ENCODE measurements at places on chromosomes 3 and 15. TPM values are rescaled to one million over a fixed set of nuclear protein-coding genes. Genes with fewer than 3 reads are reported as not detected.

BNC1 gene
- total RNA-seq, result 12.8 TPM

FAH gene
- total RNA-seq, result 11.7 TPM

PARP14 gene
- total RNA-seq, result 69.0 TPM

OGG1 gene
- 23.7 TPM for total RNA-seq

GOLGA8J gene
- total RNA-seq, result not detected

LMAN1L gene
- total RNA-seq, result under 0.01 TPM

CFAP44 gene
- 6.0 TPM for total RNA-seq

PLA2G4E gene
- not detected for total RNA-seq

ZNF280D gene
- 57.0 TPM for total RNA-seq

SEMA7A gene
- total RNA-seq, result 0.53 TPM

NGLY1 gene
- total RNA-seq, result 43.1 TPM

LHFPL4 gene
- total RNA-seq, result not detected

CPB1 gene
- total RNA-seq, result not detected

NME9 gene
- not detected for total RNA-seq

DPPA2 gene
- not detected for total RNA-seq

OSBPL10 gene
- total RNA-seq, result 54.9 TPM

CDCP1 gene
- 14.1 TPM for total RNA-seq

ARHGAP11A gene
- total RNA-seq, result 52.9 TPM

NANOGP8 gene
- not detected for total RNA-seq

IL17RE gene
- 0.29 TPM for total RNA-seq

PAK6 gene
- total RNA-seq, result not detected

GALNT15 gene
- total RNA-seq, result 5.7 TPM

TLR9 gene
- total RNA-seq, result under 0.01 TPM

PML gene
- 65.4 TPM for total RNA-seq

CCDC191 gene
- total RNA-seq, result 2.1 TPM

USP50 gene
- 0.14 TPM for total RNA-seq

FBXO40 gene
- not detected for total RNA-seq

DZIP1L gene
- 13.8 TPM for total RNA-seq

ARHGEF3 gene
- total RNA-seq, result 20.2 TPM

GOLGA6B gene
- not detected for total RNA-seq

MGLL gene
- total RNA-seq, result 66.0 TPM

PARP15 gene
- total RNA-seq, result 0.57 TPM

CPEB1 gene
- not detected for total RNA-seq

PLXNB1 gene
- total RNA-seq, result 26.7 TPM

RHOV gene
- total RNA-seq, result not detected

C3orf70 gene
- 2.9 TPM for total RNA-seq

TNFAIP8L3 gene
- 60.8 TPM for total RNA-seq

SNRPN gene
- 91.8 TPM for total RNA-seq

LRRC2 gene
- 0.14 TPM for total RNA-seq

LXN gene
- 99.8 TPM for total RNA-seq

SEMA3G gene
- 9.8 TPM for total RNA-seq

A4GNT gene
- not detected for total RNA-seq

GLDN gene
- total RNA-seq, result not detected

BSN gene
- total RNA-seq, result 0.13 TPM

FES gene
- 50.6 TPM for total RNA-seq

FBXW12 gene
- not detected for total RNA-seq

IQCF5 gene
- total RNA-seq, result not detected

COL6A5 gene
- total RNA-seq, result not detected

P2RY1 gene
- 4.3 TPM for total RNA-seq

TRH gene
- total RNA-seq, result not detected

GOLGA8H gene
- 1.4 TPM for total RNA-seq

SPINK8 gene
- total RNA-seq, result not detected

ZNF860 gene
- 3.6 TPM for total RNA-seq

BLM gene
- 21.3 TPM for total RNA-seq

LRRIQ4 gene
- total RNA-seq, result 0.07 TPM

ISG20 gene
- total RNA-seq, result 4.5 TPM

IRAK2 gene
- total RNA-seq, result 22.1 TPM

MESD gene
- 24.2 TPM for total RNA-seq

TMEM212 gene
- not detected for total RNA-seq
